Transverse colon (tissue), 4 donors: ENCODE measurements at places on chromosomes 5 and 9. TPM values are rescaled to one million over a fixed set of nuclear protein-coding genes. Genes with fewer than 3 reads are reported as not detected.

The SMIM33 gene
- 0.64 TPM for total RNA-seq

DNA sequence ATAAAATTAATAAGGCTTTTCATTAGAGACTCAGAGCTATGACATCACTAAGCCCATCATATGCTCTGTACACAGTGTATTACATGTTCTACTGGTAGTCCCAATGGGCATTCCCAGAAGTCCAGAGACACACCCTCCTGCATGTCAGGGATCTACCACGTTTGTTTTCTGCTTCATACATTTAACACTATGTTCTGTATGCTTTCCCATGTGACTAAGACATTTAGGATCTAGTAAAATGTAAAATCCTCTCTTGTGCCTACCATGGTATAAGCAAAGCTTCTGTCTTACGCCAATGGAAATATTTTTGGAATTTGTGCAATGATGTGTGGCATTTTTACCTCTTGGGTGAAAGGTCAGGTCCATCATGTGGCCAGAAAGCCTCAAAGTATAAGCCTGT, 192.4 kb downstream of the ADAMTSL1 start:
- H3K27ac ChIP-seq = no peak overlapping the region
- H3K27me3 ChIP-seq = no peaks in the 10 kb centered on the region
- no peaks in the 10 kb centered on the region for H3K4me1 ChIP-seq
- DNase-seq = no peak

DNA sequence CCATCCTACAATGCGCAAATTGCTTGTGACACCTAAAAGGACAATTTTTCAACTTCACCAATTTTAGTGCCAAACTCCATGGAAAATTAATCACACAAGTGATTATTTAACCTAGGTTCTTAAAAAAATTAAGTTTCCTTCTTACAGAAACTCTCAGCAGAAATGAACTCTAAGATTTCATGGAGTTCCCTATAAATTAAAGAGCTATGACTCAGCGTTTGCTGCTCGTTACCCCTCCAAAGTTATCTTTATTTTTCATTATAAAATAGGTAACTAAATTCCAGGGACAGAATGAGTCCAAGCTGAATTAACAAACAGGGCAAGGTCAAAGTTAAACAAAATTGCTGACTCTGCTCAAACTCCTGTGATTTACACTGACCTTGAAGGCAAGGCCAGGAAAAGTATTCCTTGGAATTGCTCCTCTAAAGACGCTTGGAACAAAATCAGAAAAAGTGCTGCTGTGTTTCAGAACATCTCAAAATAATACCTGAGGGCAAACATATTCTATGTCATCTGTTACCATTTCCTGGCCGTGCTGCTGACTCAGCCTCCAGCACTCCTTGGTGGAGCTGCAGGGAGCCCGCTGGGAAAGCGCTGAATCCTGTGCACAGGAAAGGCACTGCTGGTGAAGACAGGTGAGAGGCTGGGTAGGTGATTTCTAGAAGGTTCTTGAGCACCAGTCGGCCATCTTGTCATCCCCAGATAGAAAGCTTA, 2.5 kb upstream of the CMBL start:
- H3K4me3 ChIP-seq = no peak overlapping the region
- H3K4me1 ChIP-seq = peaks cover 15% of the 10 kb centered on the region
- H3K27me3 ChIP-seq = no peaks in the 10 kb centered on the region
- H3K36me3 ChIP-seq = no peaks in the 10 kb centered on the region
- peak; percentile 39 for DNase-seq
- no peak overlapping the region for H3K27ac ChIP-seq

GRCh38 chr5:80296121-80296520, 23.7 kb upstream of the SPZ1 start:
- no peak overlapping the region for H3K4me3 ChIP-seq
- DNase-seq = no peak
- no peaks in the 10 kb centered on the region for H3K27me3 ChIP-seq
- no peaks in the 10 kb centered on the region for H3K4me1 ChIP-seq

DNA sequence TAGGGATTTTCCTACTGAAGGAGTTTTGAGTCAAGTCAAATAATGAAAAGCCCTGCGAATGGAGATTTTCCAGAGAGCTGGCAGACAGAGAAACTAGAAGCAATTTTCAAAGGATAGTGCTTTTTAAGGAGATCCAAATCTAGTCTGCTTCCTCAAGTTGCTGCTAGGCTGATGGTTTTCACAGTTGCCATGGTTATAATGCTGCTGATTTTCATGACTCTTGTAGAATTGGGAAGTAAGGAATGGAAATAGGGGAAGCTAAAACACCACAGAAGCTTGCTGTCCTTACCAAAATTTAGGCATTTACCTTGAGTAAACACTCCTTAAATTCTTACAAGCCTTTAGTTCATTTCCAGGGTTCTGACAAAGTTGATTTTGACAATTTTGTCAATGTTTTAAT, 30.1 kb upstream of the HAPLN1 start:
- H3K27ac ChIP-seq = no peak overlapping the region
- no peaks in the 10 kb centered on the region for H3K27me3 ChIP-seq
- H3K36me3 ChIP-seq = no peaks in the 10 kb centered on the region
- no peak overlapping the region for H3K4me3 ChIP-seq
- no peaks in the 10 kb centered on the region for H3K4me1 ChIP-seq

- H3K4me1 ChIP-seq = no peaks in the 10 kb centered on the region
- H3K27ac ChIP-seq = no peak overlapping the region
- DNase-seq = no peak
- H3K4me3 ChIP-seq = no peak overlapping the region
- H3K36me3 ChIP-seq = no peaks in the 10 kb centered on the region
Measured at GRCh38 chr9:18909140-18910018, 123.6 kb downstream of the SAXO1 start.

DNA sequence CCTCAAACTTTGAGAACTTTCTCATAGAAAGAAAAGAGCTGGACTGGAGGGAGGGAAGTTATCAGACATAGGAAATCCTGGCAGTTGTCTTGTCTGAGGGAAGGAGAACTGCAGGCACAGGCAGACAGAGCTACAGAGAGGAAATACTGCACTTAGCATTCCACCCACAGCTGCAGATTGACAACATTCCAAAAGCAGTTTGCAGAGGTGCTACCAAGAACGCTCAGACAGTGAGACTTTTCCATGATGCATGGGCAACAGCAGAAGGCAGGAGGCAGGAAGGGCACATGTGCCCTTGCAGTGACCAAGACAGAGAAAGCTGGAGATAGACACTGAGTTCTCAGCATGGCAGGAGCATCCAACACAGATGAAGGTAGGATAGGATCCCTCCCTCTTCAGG, 327.5 kb upstream of the ZNF462 start:
- no peaks in the 10 kb centered on the region for H3K27me3 ChIP-seq
- DNase-seq = no peak
- no peak overlapping the region for H3K27ac ChIP-seq
- H3K36me3 ChIP-seq = no peaks in the 10 kb centered on the region
- peaks cover 12% of the 10 kb centered on the region for H3K4me1 ChIP-seq

DNA sequence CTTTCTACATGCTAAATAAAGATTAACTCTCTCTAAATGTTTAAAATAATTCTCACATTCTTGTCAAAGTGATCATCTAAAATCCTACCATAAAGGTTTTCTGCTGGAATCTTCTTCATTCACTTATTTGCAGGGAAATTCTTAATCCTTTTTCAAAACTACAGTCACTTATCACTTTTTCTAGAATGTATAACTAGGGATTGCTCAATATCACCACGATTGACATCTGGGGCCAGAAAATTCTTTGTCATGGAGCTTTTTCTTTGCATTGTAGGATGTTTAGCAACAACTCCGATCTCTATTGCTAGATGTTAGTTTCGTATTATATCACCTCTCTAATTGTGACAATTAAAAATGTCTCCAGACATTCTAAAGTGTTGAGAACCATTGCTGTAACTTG, 344.9 kb upstream of the PIK3R1 start:
- no peak overlapping the region for H3K27ac ChIP-seq
- H3K4me1 ChIP-seq = no peaks in the 10 kb centered on the region
- H3K27me3 ChIP-seq = no peaks in the 10 kb centered on the region
- no peaks in the 10 kb centered on the region for H3K36me3 ChIP-seq
- no peak for DNase-seq
